ENCODE measurements at places on chromosomes 11 and 22.

DNA sequence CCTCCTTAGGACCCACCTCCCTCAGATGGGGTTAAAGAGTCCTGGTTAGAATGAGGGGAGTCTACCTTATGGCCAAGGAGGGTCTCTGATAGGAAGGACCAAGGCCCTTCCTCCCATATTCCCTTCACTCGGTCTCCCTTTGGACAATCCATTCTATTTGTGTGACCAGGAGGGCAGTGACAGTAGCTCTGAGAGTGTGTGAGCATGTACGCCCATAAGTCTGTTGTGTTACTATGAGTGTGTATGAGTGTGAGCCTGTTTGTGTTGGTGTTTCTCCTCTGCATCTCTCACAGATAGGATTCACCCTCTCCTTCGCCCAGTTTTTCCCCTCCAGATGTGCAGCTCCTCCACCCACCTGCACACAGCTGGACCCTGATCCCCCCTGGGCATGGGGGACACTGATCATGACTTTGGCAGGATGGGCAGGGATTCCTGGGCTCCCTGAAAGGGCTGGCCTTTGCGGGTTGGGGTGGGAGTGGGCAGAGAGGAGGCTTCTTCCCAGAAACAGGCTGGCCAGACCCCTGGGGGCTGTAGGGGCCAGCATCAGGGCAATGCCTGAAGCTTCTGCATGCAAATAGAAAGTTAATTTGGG lies 14.5 kb downstream of the PHLDB1 start:
- no peak for DNase-seq

- no peak for DNase-seq
These were observed 5.0 kb upstream of the NTM start for GRCh38 chr11:131365329-131365930.

GRCh38 chr22:22463855-22464540 lies 44.5 kb downstream of the ZNF280B start:
- DNase-seq, result peak; percentile 35

GRCh38 chr11:31882951-31883392 lies 71.8 kb upstream of the PAX6 start:
- DNase-seq, result no peak

GRCh38 chr22:31577711-31578110 lies 81.4 kb downstream of the SFI1 start:
- DNase-seq, result no peak

GRCh38 chr11:73195191-73196007 lies 22.7 kb upstream of the P2RY2 start:
- no peak for DNase-seq

- no peak for DNase-seq
These were observed 9.4 kb upstream of the NLRP10 start for GRCh38 chr11:7974668-7975067.

DNA sequence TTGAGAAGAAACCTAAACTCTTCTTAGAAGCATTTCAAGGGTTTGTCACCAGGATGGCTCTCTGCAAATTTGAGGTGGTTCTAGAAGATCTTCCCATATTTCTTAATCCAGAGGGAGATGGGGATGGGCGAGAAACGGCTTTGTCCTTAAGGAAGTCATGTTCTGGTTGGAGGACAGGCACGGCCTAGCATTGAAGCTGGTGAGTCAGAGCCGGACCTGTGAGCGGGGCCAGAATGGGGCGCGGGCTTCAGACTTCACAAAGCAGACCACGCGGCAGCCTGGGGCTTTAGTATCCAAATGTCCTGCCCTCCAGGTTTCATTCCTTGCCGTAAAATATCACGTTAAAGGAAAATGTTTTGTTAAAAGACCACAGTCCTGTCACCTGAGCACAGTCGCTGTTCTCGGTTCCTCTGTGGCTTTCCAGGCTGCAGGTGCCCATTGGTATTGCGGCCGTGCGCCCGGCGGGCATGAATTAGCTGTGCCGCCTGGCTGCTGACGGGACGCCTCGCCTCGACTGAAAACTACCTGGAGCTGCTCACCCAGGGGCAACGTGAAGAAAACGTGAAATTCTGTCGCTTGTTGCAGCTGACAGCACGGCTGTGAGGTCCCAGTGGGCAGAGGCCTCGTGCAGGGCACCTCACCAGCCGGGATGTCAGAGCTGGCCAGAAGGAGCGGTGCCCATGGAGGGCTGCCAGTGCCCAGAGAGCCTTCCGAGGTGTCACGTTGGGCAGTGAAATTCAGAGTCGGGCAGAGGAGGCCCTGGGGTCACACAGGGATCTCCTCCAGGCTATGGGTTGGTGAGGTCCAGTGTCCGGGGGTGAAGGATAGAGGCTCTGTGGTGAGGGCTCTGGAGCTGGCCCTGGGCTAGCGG lies 59.0 kb downstream of the LRP5 start:
- DNase-seq, result no peak

- DNase-seq, result no peak
These were observed 88.0 kb downstream of the BLID start for GRCh38 chr11:122028036-122028435.

- no peak for DNase-seq
These were observed 48.8 kb downstream of the EXT2 start for GRCh38 chr11:44143987-44144909.

DNA sequence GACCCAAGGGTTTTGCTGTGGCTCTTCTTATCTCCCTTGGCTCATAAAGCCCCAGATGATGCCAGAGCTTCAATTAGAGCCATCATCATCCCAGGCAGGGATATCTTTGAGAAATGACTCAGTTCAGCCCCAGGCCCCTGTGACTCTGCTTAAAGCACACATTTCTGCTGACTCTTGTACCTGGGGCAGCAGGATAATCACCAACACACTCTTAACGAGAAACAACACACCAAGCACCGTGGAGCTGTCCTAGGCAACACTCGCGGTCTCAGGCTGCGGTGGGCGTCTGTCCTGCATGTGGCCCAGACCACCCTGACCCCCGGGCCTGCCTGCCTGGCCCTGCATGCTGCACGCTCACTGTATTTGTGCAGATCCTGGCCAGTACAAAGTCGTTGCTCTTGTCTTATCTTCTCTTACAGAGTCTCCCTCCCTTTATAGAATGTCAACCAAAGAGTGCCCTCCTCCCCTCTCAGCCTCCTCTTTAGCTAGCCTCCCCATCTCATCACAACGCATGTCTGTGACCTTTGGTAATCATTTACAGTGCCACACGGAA lies 114.2 kb upstream of the PARVA start:
- no peak for DNase-seq

DNA sequence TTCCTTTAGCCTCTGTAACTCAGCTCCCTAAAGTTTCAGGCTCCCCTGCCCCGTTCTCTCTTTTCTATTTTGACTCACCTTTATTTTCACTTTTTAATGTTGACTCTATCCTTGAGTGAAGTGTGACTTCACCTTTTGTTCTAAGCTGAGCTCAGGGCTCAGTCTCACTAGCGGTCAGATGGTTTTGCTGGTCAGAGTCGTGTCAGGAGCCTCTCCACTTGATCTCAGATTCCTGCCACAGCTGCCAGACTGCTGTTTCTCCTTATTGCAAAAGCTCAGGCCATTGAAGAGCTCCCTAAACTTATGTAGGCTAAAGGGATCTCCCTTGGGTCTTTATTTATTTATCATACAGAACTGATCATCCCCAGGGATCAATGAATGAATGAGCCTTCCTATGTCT lies 13.7 kb upstream of the POU2AF2 start:
- DNase-seq, result no peak

DNA sequence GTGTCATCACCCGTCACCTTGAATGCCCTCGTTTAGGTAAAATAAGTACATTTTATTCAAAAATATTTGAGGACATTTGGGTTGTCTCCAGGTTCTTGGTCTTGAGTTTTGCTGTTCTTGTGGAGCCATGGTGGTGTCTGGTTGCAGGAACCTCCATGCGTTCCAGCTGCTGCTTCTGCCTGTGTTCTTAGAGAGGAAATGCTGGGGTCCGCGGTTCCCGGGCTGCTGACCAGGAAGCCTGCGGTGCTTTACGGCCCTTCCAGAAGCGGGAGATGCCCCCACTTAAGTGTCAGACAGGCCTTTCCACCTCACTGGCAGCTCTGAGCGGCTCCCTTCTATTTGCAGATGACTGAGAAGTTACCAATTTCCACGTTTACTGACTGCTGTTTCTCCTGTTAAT lies 66.8 kb downstream of the LRP5 start:
- DNase-seq, result no peak

DNA sequence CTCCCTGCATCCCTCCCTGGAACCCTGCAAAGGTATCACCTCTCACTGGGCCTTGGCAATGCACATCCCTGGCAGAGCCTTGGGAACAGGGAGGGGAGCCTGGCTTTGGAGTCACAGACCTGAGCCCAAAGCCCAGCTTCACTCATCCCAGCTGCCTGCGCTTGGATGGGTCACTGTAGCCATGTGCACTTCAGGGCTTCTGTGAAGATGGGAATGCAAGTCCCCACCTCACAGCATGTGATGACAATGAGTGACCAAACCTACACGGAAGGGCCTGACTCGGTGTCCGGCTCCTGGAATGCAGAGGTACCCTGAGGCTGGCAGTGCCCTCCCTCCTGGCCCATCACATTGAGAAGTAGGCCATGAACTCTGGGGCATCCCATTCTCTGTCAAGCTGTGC lies 22.8 kb upstream of the BAIAP2L2 start:
- DNase-seq, result no peak

- no peak for DNase-seq
These were observed 2.7 kb downstream of the CDC42BPG start for GRCh38 chr11:64841592-64842365.

DNA sequence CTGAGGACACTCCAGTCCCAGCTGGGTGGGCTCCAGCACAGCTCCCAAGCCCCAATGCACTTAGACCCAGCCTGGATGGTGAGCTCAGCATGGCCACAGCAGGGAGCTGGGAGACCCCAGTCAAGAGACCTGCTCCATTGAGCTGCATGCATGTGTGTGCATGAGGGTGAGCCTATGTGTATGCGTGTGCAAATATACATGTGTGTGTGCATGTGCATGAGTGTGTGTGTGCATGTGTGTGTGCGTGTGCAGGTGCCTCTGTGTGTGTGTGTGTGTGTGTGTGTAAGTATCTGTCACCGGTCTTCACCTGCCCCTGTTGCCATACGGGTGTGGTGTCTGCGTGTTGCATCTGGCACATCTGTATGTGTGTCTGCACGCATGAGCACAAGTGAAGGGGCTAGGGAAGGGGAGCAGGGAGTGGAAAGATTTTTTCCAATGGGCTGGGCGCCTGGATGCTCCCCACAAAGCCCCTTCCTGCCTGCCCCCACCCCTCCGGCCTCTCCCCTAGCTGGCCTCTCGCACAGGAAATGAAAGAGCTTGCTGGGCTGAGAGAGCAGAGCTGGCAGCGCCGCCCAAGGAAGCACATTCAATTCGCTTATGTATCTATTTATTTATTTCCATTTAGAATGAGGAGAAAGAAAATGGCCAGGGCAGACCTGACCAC lies 4.1 kb downstream of the TSPAN32 start:
- DNase-seq, result no peak

DNA sequence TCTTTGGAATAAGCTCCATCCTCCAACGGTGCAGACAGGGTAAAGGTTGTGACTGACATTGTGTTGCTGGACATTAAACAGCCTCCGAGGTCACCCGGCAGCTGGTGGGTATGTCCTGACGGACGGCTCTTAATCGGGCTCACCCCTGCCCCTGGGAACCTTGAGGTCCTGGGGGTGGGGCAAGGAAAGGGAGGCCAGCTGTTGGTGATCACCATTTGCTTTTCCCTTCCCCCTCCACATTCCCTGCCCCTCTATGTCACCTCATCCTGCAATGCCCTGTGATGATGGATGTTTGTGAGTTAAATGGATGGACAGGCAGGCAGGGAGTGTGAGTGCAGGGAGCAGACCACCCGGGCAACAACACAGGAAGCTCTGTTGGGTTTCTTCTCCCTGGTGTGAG lies 26.3 kb downstream of the APLNR start:
- DNase-seq, result no peak

GRCh38 chr11:64340671-64341335 lies 799 bp downstream of the CCDC88B start:
- DNase-seq, result peak; percentile 81

DNA sequence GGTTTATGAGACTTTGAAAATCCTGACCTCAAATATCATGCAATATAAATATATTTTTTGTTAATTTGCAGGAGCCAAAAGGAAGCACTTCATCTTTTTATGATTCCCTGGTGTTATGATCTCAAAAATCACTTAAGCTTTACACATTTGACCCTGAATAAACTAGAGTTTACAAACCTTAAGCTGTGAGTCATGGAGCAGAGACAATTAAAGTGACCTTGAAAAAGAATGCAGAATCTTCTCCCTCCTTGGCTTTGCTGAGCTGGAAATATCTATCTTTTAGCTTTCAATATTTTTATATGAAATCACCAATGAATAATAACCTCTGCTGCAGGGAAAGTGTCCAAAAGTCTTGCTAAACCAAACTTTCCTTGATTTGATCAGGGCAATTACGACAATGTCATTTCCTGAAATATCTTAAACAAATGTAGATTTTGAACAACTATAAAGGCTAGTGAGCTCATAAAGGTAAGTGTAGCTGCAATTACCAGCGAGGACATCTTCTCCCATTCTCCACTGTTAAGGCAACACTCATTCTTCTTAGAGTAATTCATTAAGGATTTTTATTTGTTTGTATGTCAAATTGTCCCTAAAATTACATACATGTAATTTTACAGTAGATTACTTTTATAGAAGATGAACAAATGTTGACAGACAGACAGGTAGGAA lies 747.0 kb upstream of the LUZP2 start:
- DNase-seq, result no peak

DNA sequence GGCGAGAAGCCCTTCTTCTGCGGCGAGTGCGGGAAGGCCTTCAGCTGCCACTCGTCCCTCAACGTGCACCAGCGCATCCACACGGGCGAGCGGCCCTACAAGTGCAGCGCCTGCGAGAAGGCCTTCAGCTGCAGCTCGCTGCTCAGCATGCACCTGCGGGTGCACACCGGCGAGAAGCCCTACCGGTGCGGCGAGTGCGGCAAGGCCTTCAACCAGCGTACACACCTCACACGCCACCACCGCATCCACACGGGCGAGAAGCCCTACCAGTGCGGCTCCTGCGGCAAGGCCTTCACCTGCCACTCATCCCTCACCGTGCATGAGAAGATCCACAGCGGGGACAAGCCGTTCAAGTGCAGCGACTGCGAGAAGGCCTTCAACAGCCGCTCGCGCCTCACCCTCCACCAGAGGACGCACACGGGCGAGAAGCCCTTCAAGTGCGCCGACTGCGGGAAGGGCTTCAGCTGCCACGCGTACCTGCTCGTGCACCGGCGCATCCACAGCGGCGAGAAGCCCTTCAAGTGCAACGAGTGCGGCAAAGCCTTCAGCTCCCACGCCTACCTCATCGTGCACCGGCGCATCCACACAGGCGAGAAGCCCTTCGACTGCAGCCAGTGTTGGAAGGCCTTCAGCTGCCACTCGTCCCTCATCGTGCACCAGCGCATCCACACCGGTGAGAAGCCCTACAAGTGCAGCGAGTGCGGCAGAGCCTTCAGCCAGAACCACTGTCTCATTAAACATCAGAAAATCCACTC lies 12.2 kb downstream of the ZNF74 start:
- no peak for DNase-seq

DNA sequence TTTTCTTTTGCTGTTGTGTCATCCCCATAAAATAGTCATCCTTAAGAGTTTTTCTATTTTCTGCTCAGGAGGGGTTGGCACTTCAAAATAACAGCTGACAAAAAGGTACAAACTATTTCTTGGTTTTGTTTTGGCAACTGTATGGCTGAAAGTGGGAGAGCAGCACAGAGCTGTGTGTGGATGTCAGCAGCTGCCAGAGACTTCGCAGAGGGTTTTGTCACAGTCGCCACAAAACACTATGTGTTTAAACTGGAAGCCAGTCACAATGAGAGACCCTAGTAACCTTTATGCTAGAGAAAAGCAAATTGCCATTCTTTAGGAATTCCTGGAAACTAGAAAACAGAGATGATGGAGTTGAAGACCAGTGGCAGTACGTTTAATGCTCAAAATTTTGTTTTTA lies 189.6 kb upstream of the CCDC90B start:
- DNase-seq, result no peak
